Fibroblast of skin of right biceps (primary cell): ENCODE measurements at places on chromosomes 1 and 21.
A peak's percentile ranks its signal among the peaks of the same experiment; 100 is the strongest.

- no peak for DNase-seq
These were observed 36.9 kb upstream of the IFI16 start for GRCh38 chr1:158972841-158973240.

- peak; percentile 93 for DNase-seq
These were observed 41.4 kb downstream of the RNF115 start for GRCh38 chr1:145782272-145783099.

DNA sequence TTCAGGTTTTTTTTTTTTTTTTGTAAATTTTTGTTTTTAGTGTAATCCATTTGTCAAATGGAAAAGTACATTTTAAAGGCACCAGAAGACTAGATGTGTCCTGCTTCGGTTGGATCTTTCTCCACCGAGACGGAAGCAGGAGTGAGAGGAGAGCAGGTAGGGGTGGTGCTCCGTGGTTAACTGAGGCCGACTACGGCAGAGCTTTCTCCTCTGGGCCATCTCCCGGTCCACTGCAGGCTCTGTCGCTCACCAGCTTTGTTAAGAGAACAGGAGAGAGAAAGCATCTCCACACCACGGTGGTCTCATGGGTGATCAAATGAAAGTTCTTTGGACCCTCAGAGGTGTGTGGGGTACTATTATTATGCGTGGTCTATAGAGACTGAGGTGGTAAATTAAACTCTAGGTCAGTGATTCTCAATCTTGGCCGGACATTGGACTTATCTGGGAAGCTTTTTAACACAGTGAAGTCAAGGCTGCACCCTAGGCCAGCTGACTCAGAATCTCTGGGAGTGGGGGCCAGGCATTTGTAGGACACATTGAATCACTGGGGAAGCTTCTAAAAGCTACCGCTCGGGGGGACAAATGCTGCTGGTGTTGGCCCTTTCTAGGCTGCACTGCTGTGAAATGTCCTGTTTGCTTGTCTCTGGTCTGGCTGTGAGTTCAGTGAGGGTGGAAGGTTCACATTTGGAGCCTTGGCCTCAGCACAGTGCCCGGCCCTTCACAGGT is 25.0 kb downstream of the ABCA4 start:
- peak; percentile 28 for DNase-seq

GRCh38 chr1:232688398-232688797 is 58.5 kb upstream of the SIPA1L2 start:
- DNase-seq: no peak

- no peak for DNase-seq
These were observed 1.5 kb downstream of the S100PBP start for GRCh38 chr1:32818804-32819541.

- DNase-seq: peak; percentile 15
These were observed 385.6 kb downstream of the HLX start for GRCh38 chr1:221264848-221265247.

GRCh38 chr1:23140940-23141596 is 27.6 kb downstream of the LUZP1 start:
- DNase-seq: no peak
